ENCODE measurements at places on chromosomes 2 and 18.

GRCh38 chr2:18752022-18752493, 162.7 kb upstream of the NT5C1B start:
- DNase-seq: no peak

DNA sequence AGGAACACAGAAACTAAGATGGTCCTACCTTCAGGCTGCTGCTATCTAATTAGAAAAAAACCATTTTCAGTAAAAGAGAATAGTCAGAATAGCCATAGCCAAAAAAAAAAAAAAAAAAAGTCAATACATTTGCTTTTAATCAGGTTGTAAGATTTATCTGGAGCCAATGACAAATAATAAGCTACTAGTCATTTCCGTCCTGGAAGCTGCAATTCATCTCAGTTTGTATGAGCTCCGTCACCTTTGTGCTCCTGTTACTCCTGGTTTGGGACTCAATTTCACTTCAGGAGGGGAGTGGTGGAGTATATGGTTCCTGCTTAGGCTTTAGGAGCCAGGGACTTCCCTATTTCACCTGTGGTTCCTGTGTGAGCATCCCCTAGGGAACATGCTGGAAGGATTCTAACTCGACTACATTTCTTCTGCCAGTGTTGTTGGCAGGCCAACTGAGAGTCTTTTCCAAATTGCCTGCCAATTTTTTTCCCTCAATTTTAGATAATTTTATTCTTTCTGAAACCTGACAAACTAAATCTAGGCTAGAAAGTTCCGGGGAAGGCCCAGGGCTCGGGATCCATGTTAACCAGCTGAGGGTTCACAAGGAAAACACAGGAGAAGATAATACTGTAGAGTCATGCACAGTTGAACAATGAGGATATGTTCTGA, 481.8 kb downstream of the DLGAP1 start:
- no peak for DNase-seq

- DNase-seq: no peak
Measured at GRCh38 chr2:22756276-22757043, 628.5 kb upstream of the KLHL29 start.

DNA sequence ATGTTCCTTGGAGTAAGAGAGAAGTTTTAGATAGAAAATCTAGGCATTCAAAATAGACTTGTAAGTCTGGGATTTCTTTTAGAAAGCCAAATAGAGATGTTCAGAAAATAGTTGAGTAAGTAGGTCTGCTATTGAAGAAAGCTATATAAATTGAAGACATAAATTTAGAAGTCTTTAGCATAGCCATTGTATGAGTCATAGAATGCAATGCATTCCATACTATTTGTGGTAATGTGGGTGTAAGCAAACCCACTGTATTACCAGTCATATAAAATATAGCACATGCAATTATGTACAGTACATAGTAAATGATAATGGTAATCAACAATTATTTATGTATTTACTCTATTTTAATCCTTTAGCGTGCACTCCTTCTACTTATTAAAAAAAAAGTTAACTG, 14.1 kb downstream of the MC4R start:
- no peak for DNase-seq

DNA sequence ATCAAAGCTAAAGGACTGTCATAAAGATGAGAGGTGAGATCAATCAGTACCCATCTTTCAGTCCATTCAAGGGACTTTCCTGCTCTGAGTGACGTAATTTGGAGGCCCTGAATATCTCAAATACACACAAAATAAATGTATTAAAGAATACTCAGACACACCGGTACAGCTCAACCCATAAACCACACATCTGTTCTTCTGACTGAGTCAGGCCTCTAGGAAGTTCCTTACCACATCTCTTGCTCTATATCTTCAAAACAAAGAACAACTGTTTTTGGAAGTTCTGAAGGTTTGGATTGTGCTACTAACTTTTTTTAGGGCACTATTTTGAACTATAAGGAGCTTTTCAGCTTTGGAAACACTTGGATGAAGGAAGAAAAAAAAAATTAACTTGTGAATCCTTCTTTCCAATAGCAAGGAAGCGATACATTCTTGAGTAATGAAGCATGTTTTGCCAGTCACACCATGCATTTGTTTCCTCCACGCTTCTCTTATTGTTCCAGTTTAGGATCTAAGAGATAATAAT, 866.5 kb upstream of the VRK2 start:
- DNase-seq: no peak

- DNase-seq: no peak
Measured at GRCh38 chr2:225036431-225036830, 5.8 kb downstream of the DOCK10 start.

DNA sequence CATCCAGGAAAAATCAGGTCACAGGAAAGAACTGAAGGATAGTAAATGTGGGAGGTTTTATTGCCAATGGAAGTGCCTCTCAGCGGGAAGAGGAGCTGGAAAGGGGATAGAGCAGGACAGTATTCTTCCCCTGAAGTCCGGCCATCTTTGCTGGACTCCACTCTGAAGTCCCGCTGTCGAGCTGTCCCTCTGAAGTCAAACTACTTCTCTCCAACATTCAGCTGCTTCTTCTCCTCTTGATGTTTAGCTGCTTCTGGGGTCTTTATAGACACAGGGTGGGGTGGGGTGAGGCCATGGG, 23.5 kb upstream of the SLC39A10 start:
- no peak for DNase-seq

DNA sequence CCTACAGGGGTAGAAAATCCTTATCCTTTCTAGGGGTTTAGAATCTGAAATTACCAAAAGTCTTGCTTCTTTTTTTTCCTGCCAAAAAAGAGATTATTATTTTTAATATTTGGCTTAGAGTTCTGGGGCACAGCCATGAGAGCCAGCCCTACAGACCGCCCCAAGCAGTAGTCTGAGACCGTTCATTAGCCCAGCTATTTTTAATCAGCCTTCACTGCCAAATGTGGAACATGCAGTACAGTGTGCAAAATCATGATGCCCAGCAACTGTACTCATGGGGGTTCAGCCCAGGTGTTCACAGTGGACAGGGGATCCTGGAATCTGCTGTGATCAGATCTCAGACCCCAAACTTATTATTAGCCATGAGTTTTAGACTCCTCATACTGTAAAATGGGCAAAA, 60.4 kb downstream of the GRB14 start:
- DNase-seq: no peak

DNA sequence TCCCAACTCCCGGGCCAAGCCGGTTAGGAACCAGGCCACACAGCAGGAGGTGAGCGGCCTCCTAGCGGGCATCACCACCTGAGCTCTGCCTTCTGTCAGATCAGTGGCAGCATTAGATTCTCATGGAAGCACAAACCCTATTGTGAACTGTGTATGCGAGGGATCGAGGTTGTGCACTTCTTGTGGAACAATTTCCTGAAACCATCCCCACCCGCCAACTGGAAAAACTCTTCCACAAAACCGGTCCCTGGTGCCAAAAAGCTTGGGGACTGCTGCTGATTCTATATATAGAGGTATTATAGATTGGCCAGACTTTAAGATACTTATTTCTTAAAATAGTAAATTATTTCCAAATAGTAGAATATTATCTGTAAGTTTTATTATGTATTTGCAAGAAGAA, 89.4 kb downstream of the PMS1 start:
- no peak for DNase-seq

- no peak for DNase-seq
Measured at GRCh38 chr2:148124271-148124670, 103.4 kb downstream of the MBD5 start.

DNA sequence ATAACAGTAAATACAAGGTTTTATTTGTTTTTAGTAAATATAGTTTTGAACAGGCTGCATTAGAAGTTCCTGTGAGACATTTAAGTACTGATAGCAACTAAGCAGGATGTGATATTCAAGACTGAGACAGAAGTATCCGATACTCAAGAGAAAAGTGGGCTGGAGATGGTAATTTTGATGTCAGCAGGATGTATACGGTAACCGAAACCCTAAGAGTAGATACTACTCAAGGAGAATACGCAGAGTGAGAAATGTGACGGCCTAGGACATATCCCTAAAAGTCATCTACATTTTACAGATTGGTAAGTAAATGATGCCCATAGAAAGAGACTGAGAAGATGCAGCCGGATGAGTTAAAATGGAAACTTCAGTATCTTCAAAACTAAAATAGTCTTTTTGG, 115.4 kb downstream of the GORASP2 start:
- DNase-seq: no peak

- DNase-seq: peak; percentile 4
Measured at GRCh38 chr2:60439219-60439974, 114.1 kb downstream of the BCL11A start.

DNA sequence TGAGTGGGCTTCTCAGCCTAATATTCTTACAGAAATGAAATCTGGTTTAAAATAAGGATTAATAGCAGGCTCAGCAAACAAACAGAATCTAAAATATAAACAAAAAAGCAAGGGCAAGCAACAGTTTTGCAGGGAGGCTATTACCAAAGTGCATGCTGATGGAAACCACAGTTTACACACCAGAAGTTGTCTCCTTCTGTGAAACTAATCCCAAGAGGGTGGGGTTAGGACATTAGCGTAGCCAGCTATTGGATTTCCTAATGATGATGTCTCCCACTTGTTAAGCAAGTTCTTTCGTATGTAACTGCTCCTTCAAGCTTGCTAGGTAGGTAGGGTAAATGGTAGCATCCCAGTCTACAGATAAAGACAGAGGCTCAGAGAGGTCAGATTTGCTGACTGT, 65.0 kb upstream of the TSPYL6 start:
- no peak for DNase-seq

DNA sequence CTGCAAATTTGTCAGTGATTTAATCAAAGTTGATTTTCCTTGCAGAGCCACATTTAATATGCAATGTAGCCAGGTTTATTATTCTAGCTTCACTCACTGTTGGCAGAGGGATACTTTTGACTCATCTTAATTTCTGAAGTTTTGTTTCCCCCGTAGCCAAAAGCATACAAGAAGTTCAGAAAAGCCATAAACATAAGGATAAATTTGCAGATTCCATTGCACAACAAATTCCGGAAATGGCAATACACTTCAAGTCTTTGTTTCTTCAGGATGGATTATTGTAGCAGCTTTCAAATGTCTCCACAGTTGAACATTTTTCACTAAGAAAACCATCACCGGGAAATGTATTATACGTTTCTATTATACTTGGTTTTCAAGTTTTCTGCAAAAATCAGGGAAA, 88.0 kb upstream of the ZCCHC2 start:
- DNase-seq: no peak

All from CD4-positive, alpha-beta T cell treated with Interleukin-15 for 4 hours (primary cell).